ENCODE measurements at places on chromosomes 4 and X.
A peak's percentile ranks its signal among the peaks of the same experiment; 100 is the strongest.

GRCh38 chrX:69424161-69424560 lies 80.0 kb upstream of the NALF2 start:
- no peak for DNase-seq

GRCh38 chr4:20832826-20833225 lies 132.6 kb downstream of the PACRGL start:
- DNase-seq = no peak

GRCh38 chrX:103533511-103534216 lies 14.4 kb upstream of the RAB40A start:
- DNase-seq = peak; percentile 19

DNA sequence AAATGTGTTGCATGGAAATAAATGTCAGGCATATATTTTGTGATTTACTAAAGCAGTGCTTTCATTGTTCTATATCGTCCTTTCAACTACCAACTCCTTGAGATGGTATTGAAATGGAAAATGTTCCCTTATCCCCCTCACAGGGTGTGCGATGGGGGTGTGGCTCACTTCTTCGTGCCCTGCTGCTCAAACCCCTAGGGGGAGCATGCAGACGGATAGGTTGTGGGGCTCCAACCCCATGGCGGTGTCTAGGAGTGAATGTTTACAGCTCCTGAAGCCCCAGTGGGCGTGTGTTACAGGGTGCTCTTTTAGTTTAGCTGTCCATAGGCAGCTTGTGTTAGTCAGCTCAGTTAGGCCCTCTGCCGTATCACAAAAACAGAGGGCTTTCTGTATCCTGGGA lies 287.7 kb upstream of the EMCN start:
- no peak for DNase-seq

DNA sequence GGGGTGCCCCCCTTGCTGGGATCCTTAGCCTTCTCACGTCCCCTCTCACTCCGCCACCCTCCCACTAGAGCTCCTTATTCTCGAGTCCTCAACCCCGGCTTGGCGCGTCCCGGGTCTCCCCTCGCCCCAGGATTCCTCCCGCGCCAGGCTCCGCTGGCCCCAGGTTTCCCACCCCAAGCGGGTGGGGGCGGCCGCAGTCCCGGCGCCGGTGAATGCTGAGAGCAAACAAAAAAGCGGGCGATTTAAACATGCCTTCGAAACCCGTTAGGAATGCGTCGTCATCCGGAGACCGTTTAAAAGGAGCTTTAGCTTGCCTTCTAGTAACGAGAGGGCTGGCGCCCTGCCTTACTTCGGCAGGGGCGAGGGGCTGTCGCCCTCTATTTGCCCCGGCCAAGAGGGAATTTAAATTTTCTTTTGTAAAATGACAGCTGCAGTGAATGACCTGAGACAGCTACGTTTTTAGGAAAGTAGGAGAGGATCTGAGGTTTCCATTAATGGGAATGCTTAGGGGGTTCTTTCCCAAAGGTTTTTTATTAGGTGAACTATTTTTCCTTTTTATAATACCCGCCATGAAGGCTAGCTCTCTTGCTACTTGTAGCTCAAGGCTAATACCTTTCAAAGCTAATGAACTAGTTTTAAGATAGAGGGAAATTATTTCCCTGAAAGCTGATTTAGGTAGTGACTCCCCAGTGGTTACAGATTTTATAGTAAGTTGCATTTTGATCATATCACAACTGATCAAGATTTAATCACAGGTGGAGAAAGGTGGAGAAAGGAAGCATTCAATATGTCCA lies 3.1 kb downstream of the JADE1 start:
- DNase-seq = no peak

DNA sequence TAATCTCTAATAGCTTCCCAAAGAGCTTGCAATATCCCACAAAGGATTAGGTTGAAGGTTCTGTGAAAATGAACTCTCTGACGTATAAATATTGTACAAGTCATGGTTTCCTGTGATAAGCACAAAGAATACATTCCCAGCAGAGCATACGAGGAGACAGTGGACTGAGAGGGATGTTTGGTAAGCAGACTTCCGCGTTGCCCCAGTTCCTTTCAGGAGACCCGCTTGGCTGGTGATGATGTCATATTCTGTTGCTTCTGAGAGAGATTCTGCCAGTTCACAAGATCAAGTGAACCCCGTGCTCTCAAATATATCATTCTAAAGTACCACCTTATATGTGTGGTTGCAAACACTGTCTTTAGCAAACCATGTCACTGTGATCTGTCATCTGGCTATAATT lies 323.9 kb upstream of the CASK start:
- DNase-seq = no peak

DNA sequence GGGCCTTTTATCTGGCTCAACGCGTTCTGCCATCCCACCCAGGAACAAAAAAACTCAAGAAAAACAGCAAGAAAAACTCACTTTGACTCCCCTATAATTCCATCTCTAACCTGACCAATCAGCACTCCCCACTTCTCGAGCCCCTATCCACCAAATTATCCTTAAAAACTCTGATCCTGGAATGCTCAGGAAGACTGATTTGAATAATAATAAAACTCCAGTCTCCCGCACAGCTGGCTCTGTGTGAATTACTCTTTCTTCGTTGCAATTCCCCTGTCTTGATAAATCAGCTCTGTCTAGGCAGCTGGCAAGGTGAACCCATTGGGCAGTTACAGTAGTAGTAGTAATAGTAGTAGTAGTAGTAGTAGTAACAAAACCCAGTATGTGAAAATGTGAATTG lies 165.7 kb upstream of the CASK start:
- no peak for DNase-seq

- no peak for DNase-seq
Measured at GRCh38 chr4:128780688-128781087, 28.8 kb upstream of the JADE1 start.

DNA sequence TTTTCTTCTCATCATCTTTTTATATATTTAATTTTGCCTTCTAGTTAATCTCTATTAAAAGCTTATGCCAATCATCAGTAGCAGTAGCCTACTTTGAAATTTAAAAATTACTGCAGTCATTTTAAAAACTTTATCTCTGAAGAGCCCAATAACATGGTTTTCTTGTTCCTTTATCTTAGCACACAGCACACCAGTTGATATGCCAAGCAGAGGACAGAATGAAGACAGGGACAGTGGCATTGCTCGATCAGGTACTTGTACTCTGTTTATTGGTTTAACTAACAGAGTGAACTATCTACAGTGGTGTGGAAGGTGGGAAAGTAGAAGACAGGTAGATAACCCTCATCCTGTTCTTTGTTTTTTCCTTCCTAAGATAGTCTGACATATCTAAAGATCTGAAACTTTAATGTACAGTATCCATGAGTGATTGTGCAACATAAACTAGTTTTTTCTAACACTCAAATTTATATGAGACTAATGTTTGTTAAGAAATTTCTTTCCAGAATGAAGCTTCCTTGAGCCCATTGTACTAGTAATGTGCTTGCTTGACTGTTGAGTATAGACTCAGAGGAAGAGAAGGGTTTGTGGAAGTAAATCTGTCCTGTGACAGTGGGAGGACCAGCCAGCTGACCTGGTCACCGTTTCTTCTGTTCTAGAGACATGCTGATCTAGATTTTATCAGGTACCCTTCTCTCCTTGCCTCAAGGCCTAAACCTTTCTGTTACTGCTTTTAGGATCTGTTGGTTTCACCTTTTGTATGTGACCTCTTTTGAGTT lies 66.6 kb downstream of the FNIP2 start:
- DNase-seq = no peak

GRCh38 chrX:130295519-130296296 lies 27.0 kb upstream of the ZNF280C start:
- no peak for DNase-seq

GRCh38 chrX:18676470-18676869 lies 4.6 kb upstream of the RS1 start:
- DNase-seq = no peak

- no peak for DNase-seq
Measured at GRCh38 chrX:3651277-3651676, 62.2 kb downstream of the PRKX start.

DNA sequence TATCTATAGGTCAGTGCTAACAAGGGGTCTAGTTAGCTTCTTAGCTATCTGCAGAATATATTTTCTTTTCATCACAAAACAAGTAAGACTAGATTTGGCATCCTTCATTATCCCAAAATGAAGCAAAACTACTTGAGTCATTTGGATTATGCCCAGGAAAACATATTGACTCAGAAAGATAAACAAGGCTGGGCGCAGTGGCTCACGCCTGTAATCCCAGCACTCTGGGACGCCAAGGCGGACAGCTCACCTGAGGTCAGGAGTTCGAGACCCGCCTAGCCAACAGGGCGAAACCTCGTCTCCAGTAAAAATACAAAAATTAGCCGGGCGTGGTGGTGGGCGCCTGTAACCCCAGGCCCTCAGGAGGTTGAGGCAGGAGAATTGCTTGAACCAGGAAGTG lies 18.0 kb upstream of the MND1 start:
- no peak for DNase-seq

DNA sequence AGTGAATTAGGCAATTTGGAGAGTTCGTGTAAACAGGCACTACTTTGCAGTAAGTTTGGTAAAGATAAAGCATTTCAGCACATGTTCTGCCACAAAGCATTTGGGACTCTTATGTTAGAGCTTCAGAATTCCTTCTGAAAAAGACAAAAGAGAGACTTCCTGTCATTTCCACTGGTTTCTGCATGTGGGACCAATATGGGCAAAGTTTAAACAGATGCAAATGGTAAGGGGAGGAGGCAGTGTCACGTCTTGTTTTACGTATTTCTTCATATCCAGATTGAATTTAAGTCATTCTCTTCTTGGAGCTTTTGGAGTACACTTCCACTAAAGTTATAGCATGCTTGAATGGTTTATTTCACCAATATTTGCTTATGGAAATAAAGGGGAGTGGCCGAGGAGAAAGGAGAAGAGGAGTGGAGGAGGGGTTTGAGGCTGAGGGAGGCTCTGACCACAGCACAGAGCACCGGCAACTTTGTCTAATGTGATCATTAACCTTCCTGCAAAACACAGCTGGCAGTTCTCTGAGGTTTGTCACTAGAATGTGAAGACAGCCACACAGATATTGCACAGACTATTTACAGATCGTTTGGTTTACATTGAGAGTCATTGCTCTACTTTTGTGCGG lies at the start of gene APELA:
Gene APELA (plus strand): TSS at position 479 of the 625 bp plus-strand sequence. CDS start 154 bp downstream, outside the sequence.
- no peak for DNase-seq

DNA sequence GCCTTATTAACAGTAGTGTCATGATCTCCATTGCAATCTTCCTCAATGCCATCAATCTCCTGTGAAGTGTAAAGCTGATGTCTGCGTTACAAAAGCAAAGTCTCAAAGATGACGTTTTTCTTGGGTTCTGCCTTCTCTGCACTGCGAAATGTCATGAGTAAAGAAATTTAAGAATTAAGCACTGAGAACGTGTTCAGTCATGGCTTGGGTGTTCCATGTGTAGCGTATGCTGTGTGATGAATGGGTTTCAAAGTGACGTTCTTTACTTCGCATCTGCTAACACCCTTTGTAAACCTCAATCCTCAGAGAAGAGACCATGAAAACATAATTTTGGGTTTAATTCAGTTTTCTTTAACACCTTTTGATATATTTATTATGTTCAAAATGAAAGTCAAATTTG lies 999 bp downstream of the NAP1L5 start:
- no peak for DNase-seq

DNA sequence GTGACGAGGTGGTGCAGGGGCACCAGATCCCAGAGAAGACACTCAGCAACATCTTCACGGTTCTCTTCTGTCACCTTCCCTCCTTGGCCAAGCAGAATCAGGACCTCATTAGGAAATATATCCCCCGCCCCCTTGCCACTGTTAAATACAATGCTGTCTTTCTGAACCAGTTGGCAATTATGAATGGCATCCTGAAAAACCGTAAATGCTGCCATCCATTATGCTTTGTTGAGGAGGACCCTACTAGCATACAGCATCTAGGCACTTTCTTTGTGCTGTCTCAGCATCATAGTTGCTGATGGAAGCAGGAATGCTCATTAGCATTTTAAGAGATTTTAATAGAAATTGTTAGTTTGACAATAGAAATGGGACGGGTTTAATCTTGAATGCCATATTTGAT lies 138.5 kb downstream of the DCLK2 start:
- no peak for DNase-seq

DNA sequence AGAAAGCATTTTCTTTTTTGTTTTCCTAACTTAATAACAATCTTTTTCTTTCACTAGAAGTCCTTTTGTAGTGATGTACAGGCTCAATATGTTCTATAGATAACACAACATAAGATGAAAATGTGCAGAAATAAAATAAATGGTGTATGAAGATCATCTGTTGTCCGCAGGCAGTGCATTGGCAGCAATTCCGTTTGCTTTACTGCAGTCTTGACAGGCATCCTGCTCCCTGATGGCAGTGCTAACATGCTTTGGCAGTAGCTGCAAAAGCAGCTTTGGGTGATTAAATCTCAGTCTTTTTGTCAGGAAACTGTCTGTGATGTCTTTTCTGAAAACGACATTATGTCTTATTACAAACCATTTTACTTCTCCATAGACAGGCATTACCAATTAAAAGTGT lies 131.4 kb downstream of the TRAM1L1 start:
- DNase-seq = no peak

- DNase-seq = no peak
Measured at GRCh38 chrX:128846385-128846784, 676.9 kb downstream of the SMARCA1 start.

- no peak for DNase-seq
Measured at GRCh38 chrX:4932790-4933189, 1219.3 kb upstream of the PRKX start.

DNA sequence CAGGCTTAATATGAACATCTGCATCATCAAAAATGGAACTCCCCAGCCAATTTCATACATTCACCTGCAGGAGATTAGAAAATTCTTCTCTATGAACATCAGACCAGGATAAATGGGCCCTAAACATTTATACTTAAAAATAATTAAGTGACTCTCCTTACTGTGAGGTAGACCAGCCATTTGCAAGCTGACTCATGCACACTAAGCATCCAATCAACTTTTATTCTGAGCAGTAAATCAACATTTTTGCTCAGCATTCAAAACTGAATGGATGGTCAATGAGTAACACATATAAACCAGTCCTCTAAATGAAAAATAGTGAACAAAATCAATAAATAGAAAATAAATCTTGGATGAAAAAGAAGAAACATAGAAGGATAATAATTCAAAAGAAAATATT lies 19.9 kb upstream of the PCDH10 start:
- DNase-seq = no peak

- no peak for DNase-seq
Measured at GRCh38 chr4:6858997-6859396, 50.6 kb upstream of the TBC1D14 start.

DNA sequence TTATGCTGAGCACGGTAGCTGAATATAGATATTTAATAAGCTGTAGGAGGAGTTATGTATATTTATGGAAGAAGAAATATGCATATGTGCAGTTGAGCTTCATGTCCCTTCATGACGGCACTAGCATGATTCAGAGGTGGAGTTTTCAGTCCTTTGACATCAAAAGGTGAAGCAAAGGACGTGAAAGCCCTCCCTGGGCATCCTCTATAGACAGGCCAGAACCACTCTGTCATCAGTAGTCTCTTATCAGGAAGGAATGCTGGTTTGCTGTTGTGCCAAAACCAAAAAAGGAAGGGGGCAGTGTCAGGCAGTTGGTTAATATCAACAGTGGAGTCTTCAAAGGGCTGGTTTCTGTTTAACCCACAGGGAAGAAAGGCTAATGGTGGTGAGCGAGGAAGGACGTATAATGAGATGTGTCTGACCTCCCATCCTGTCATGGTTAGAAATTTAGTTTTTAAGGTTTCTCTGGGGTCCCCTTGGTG lies 23.5 kb upstream of the IL2 start:
- DNase-seq = no peak
